Effector CD8-positive, alpha-beta T cell (primary cell): ENCODE measurements at places on chromosomes 1 and 21.

GRCh38 chr1:14112613-14113012 lies 412.6 kb downstream of the PRDM2 start:
- DNase-seq: no peak

GRCh38 chr1:185427776-185428175 lies 110.7 kb upstream of the IVNS1ABP start:
- no peak for DNase-seq

- DNase-seq: no peak
Measured at GRCh38 chr1:67958472-67958871, 92.0 kb downstream of the DIRAS3 start.

DNA sequence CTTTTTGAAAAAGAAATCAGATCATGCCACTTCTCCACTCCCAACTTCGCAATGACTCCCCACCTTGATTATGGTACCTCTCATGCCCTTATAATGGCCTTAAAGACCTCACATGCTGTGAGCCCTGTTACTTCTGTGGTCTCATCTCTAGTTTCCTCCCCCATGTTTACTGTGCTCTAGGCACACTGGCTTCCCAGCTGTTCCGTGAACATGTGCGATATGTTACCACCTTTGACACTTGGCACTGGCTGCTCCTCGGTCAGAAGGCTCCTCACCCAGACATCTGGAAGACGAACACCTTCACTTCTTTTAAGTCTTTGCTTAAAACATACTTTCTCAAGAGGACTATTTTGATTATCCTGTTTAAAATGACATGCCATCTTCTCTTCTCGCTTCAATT lies 14.3 kb upstream of the NTMT2 start:
- no peak for DNase-seq
